CD4-positive, CD25-positive, alpha-beta regulatory T cell (primary cell): ENCODE measurements at places on chromosomes 3 and 15. TPM values are rescaled to one million over a fixed set of nuclear protein-coding genes. Genes with fewer than 3 reads are reported as not detected.
A peak's percentile ranks its signal among the peaks of the same experiment; 100 is the strongest.

GRCh38 chr15:70375006-70375431 is 277.3 kb upstream of the TLE3 start:
- H3K27me3 ChIP-seq: no peaks in the 10 kb centered on the region
- no peaks in the 10 kb centered on the region for H3K4me1 ChIP-seq
- no peak for DNase-seq
- H3K36me3 ChIP-seq: no peaks in the 10 kb centered on the region

- no peaks in the 10 kb centered on the region for H3K27me3 ChIP-seq
- H3K27ac ChIP-seq: no peak overlapping the region
- no peaks in the 10 kb centered on the region for H3K4me1 ChIP-seq
- no peak overlapping the region for H3K4me3 ChIP-seq
- DNase-seq: no peak
Observed at GRCh38 chr3:2096216-2096615, 2.5 kb upstream of the CNTN4 start.

GRCh38 chr3:130093741-130094391 is 12.2 kb downstream of the ALG1L2 start:
- no peaks in the 10 kb centered on the region for H3K36me3 ChIP-seq
- peaks cover 12% of the 10 kb centered on the region for H3K4me1 ChIP-seq
- H3K27ac ChIP-seq: peak overlapping the region; percentile 57
- H3K4me3 ChIP-seq: no peak overlapping the region

GRCh38 chr3:53026382-53027162 is 19.3 kb downstream of the SFMBT1 start:
- peaks cover 28% of the 10 kb centered on the region for H3K4me1 ChIP-seq
- no peaks in the 10 kb centered on the region for H3K27me3 ChIP-seq
- DNase-seq: no peak
- H3K27ac ChIP-seq: no peak overlapping the region
- no peak overlapping the region for H3K4me3 ChIP-seq

DNA sequence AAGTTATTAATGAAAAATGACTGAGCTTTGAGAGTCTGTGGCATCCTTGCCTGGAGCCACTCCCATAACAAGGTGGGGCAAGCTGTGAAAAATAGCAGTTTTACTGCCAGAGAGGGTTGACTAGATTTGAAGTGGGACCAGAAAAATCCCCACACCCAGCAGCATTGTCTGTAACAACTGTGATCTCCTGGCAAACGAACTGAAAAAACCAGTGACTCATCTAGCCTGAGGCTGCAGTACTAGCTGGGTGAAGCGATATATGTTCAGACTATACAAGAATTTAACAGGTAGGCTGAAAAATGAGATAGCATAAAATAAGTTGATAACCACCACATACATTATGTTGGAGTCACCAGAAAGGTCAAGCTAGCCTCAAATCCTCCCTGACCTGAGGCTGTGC is 64.0 kb downstream of the DPH6 start:
- H3K27ac ChIP-seq: no peak overlapping the region
- no peaks in the 10 kb centered on the region for H3K36me3 ChIP-seq
- H3K4me1 ChIP-seq: no peaks in the 10 kb centered on the region
- no peak for DNase-seq
- H3K27me3 ChIP-seq: no peaks in the 10 kb centered on the region
- no peak overlapping the region for H3K4me3 ChIP-seq

DNA sequence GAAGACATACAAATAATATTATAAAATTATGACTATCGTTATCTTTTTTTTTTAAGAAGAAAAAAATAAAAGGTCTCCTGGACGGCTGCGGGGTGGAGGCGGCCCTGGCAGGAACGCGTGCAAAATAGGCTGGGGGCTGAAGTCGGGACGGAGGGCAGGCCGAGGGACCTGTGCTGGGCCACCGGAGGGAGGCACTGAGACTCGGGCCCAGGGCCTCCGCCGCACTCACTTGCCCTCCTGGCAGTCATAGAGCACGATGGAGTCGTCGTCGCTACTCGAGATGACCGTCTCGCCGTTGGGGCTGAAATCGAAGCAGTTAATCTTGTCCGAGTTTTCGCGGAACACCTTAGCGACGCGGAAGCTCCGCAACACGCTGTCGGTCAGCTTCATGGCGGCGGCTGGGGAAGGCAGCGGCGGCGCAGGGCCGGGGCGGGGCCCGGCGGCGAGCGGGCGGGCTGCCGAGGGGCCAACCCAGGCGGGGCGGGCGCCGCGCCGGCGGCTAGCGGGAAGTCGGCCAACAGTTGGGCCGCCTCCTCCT is 408 bp downstream of the WDR82 start:
- H3K27me3 ChIP-seq: no peaks in the 10 kb centered on the region
- DNase-seq: no peak
- peak overlapping the region; percentile 92 for H3K27ac ChIP-seq
- H3K4me3 ChIP-seq: peak overlapping the region; percentile 98
- H3K4me1 ChIP-seq: peaks cover 79% of the 10 kb centered on the region

DNA sequence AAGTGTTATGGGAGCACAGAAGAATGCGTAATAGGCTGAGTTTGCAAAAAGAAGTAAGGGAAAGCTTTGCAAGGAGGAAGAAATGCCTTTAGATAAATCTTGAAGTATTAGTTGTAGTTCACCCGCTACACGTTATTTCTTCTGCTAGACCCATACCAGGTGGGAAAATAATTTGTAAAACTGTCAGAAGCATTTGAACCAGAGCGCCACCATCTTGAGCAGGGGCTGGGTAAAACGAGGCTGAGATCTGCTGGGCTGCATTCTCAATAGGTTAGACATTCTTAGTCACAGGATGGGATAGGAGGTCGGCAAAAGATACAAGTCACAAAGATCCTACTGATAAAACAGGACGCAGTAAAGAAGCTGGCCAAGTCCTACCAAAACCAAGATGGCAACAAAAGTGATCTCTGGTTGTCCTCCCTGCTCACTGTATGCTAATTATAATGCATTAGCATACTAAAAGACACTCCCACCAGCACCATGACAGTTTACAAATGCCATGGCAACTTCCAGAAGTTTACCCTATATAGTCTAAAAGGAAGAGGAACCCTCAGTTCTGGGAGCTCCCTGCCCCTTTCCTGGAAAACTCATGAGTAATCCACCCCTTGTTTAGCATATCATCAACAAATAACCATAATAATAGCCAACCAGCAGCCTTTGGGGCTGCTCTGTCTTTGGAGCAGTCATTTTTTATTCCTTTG is 50.0 kb upstream of the ZNF280D start:
- no peak for DNase-seq
- peaks cover 3% of the 10 kb centered on the region for H3K4me1 ChIP-seq
- no peak overlapping the region for H3K4me3 ChIP-seq

- no peaks in the 10 kb centered on the region for H3K4me1 ChIP-seq
- no peak overlapping the region for H3K27ac ChIP-seq
- peaks cover 13% of the 10 kb centered on the region for H3K27me3 ChIP-seq
- no peak for DNase-seq
- H3K36me3 ChIP-seq: no peaks in the 10 kb centered on the region
Observed at GRCh38 chr3:43857361-43858293, 166.9 kb downstream of the ABHD5 start.

DNA sequence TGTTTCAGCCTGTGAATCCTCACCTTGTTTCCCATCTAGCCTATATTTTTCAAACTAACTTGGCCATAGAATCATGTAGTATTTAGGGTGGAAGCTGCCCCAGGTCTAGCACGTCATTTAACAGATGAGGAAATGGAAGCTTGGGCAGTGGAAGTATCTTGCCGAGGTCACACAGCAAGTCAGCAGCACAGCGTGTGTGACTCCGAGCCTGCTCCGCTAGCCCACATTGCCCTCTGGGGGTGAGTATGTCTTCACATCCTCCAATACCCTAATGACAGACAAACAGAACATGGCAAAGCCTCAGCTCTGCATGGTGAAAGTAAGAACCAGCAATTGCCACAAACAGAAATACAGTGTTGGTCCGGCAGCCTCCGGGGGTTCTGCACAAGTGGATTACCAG is 2.2 kb upstream of the CCR5 start:
- H3K36me3 ChIP-seq: no peaks in the 10 kb centered on the region
- peak; percentile 17 for DNase-seq
- peak overlapping the region; percentile 64 for H3K4me3 ChIP-seq

DNA sequence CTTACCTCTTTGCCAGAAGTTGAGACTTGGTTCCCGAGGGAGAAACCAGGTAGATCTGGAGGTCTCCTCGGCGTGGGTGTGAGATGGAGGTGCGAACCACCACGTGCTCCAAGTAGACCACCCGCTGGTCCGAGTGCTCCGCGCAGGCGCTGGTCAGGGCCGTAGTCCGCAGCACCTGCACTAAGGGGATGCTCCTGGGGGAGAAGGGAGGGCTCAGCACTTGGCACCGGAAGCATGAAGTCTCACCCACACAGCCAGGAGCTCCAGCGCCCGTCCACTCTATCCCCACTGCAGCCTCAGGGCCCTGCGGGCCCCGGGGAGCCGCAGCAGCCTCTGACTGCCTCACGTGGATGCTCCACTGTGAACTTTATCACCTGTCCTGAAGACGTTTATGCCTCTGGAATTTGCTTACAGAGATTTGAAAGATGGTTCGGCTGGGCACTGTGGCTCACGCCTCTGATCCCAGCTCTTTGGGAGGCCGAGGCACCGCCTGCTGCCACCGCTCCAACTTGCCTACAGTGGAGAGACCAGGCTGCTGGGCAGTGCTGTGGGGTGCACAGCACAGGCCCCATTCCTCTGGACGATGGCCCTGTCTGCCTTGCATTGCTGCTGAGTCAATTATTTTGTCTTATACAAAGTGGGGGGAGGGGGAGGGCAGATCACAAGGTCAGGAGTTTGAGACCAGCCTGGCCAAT is 75.4 kb upstream of the SNRPA1 start:
- no peaks in the 10 kb centered on the region for H3K27me3 ChIP-seq
- DNase-seq: no peak
- no peaks in the 10 kb centered on the region for H3K4me1 ChIP-seq

DNA sequence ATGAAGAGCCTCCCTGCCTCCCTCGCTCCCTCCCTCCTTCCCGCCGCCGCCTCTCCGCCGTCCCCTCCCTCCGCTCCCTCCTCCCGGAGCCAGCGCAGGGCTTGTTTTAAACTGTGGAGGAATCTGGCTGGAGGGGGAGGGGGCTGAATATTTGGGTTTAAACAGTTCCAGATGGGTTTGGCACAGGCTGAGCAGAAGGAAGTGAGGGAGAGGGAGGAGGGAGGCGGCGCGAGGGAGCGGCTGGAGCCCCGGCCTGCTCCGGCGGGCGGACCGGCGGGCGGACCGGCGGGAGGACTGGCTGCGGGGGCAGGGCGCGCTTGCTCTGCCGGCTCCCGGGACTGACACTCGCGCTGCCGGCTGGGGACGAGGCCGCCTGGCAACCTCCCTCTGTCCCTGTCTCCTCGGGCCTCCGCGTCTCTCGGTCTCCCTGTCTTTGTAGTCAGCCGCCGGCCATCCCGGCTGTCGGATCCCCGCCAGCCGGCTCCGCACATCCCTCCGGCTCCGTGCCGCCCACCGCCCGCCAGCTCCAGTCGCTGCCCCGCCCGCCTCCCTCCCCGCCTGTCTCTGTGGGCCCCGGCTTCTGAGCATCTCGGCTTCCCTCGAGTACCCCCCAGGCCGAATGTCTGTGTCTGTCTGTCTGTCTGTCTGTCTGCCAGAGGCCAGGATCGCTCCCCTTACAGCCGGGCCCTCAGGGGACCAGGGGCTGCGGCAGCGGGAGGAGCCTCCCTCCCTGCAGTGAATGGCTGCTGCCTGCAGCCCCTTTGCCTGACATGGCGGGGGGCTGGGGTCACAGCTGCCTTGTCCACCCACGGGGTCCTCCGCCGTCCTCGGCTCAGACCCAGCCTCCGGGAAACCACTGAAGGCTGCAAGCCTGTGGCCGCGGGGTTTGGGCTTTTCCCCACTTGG is 7.6 kb downstream of the EPHB3 start:
- peaks cover 17% of the 10 kb centered on the region for H3K27me3 ChIP-seq
- no peak overlapping the region for H3K4me3 ChIP-seq
- H3K27ac ChIP-seq: no peak overlapping the region
- peaks cover 8% of the 10 kb centered on the region for H3K4me1 ChIP-seq
- no peaks in the 10 kb centered on the region for H3K36me3 ChIP-seq
- no peak for DNase-seq

DNA sequence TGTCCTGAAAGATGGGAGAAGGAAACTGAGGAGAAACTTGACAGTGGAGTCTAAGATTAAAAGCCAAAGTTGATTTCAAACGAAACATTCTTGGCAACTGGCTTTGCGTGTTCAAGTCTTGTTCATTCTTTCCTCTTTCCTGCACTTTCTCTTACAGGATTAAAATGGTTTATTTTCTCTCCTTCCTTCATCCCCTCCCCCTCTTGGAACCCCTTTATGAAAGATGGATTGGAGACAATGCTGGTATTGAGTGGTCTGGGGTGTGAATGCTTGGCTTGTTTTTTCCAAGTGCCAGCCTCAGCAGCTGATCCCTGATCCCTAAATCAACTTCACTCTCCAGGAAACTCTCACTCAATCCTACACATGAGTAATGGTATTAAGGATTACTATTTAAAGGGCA is 703 bp upstream of the LSAMP start:
- no peaks in the 10 kb centered on the region for H3K4me1 ChIP-seq
- no peaks in the 10 kb centered on the region for H3K27me3 ChIP-seq
- no peak for DNase-seq
- no peak overlapping the region for H3K4me3 ChIP-seq
- H3K36me3 ChIP-seq: no peaks in the 10 kb centered on the region
- no peak overlapping the region for H3K27ac ChIP-seq

DNA sequence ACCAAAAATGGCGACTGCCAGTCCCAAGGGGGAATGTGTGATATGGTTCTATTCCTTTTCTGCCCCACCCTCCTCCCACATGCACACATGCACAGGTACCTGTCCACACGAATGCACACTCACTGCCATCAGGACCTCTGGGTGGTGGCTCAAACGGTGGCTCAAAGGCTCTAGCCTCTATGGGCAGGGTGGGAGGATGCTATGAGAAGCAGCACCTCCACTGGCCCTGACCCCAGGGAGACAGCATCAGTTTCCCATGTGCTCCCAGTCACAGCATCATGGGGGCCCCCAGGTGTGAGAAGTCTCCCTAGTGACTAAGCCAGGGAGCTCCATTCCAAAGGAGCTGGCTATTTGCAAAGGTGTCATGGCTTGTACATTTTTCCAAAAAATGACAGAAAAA is 15.9 kb downstream of the SEMA3G start:
- no peak for DNase-seq
- H3K4me1 ChIP-seq: peaks cover 32% of the 10 kb centered on the region
- no peaks in the 10 kb centered on the region for H3K36me3 ChIP-seq
- H3K4me3 ChIP-seq: no peak overlapping the region
- no peak overlapping the region for H3K27ac ChIP-seq

- no peak overlapping the region for H3K4me3 ChIP-seq
- no peaks in the 10 kb centered on the region for H3K4me1 ChIP-seq
- H3K27ac ChIP-seq: no peak overlapping the region
Observed at GRCh38 chr3:179750720-179751328, 98.0 kb downstream of the USP13 start.

GRCh38 chr15:69789648-69790393 is 307.9 kb downstream of the TLE3 start:
- peaks cover 8% of the 10 kb centered on the region for H3K27me3 ChIP-seq
- no peaks in the 10 kb centered on the region for H3K4me1 ChIP-seq
- no peak for DNase-seq

CNTN3 gene
- not detected for polyA plus RNA-seq

ERC2 gene
- not detected for polyA plus RNA-seq

TRIM42 gene
- polyA plus RNA-seq: not detected

KCNAB1 gene
- 0.24 TPM for polyA plus RNA-seq

GOLGA6D gene
- not detected for polyA plus RNA-seq

ZNF80 gene
- polyA plus RNA-seq: 5.1 TPM

GALK2 gene
- 32.7 TPM for polyA plus RNA-seq

VEPH1 gene
- polyA plus RNA-seq: not detected

ARHGEF26 gene
- 0.09 TPM for polyA plus RNA-seq

ETFA gene
- 98.0 TPM for polyA plus RNA-seq
